Stimulated activated CD8-positive, alpha-beta memory T cell treated with anti-CD3 and anti-CD28 coated beads, Interleukin-2, amount 100 ng/mL, for 1 hour (primary cell): ENCODE measurements at places on chromosomes 3 and 15.

- DNase-seq = no peak
Observed at GRCh38 chr3:53680028-53680427, 166.2 kb downstream of the CHDH start.

DNA sequence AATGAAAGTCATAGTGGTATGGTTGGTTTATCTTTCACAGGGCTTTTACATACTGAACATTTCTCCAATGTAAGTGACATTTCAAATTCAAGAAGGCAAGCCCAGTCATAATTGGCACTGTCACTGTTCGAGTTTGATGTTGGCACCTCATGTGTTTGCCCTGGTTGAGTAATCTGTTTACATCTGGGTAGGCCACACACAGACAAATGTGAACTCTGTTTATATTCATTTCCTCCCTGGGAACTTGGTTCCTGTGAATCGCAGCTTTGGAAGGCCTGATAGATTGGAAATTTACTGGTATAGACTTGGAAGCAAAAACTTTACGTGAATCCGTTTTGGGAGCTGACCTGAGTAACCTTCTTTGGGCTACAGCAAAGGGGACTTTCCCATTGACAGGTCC is 395.2 kb upstream of the AZI2 start:
- no peak for DNase-seq

DNA sequence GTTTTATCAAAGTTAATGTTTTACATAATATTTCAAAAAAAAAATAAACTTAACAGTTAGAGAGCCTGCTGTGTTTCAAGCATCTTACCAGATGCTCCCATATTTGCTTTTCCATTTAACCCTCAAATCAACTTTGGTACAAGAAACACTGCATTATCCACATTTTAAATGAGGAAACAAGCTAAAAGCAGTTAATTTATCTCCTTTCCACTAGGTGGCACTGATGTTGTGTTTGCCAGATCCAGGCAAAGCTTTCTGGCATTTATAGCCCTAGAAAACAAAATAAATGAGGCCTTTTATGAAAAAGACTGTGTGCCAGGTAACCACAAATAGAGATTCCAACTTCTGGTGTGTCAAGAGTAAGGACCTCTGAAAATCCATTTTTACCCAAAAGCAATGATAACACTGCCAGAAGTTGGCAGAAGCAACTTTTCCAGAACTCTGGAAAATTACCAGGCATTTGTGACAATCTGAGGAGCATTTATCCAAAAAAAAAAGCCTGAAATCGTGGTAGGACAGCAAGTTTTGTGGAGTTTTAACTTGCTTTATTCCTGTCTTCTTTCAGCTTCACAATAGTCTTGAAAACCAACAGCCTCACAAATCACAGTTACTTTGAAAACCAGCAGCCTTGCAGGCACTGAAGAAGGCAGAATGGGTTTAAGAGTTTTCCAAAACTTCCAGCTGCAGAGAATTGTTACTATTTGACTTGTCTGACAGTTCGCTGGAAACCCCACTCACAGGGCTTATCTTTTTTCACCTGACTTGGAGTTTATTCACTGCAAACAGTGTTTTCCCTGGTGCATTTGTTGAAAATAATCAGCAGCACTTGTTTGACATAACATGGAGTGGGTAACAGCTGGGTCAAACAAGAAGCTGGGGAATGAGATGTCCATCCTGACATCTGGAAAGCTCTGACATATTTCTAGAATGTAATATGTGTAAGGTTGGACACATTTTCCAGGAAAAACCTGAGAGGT is 9.2 kb downstream of the FAM162A start:
- DNase-seq = no peak

DNA sequence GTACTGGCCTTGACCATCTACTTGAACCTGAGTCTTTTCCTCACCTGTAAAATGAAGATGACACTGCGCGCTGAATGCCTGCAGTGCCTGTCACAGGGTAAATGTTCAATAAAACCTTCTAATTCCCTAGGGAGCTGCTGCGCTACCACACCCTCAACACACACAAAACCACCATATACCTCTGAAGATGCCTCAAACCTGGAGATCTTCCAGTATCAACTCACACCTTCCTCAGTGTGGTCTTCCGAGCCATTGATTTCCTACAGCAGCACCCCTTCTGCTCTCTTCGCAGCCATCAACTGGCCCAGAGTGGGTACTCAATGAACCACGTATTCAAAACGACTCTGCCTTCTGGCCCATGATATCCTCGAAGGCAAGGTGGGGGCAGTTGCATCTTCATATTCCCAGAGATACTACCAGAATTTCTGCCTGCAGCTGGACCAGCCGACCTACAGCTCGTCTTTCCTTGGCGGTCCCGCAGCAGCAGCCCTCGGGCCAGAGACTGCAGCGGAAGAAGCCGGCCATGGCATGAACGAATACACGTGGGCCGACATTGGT is 695 bp downstream of the RPL32 start:
- no peak for DNase-seq

- no peak for DNase-seq
Observed at GRCh38 chr3:10381336-10381735, 60.4 kb upstream of the SEC13 start.

DNA sequence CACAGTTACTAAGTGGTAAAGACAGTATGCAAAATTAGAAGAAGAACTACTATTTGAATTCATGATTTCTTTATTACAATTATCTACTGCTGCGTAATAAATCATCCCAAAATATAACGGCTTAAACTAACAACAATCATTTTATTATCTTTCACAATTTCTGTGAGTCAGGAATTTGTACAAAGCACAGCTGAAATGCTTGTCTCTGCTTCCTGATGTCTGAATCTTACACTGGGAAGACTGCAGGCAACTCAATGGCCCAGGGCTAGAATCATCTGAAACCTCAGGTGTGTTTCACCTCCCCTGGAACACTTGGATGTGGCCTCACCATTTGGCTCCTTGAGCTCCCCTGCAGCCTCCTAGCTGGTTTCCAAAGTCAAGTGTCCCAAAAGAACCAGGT is 145.1 kb downstream of the MAGI1 start:
- DNase-seq = no peak

DNA sequence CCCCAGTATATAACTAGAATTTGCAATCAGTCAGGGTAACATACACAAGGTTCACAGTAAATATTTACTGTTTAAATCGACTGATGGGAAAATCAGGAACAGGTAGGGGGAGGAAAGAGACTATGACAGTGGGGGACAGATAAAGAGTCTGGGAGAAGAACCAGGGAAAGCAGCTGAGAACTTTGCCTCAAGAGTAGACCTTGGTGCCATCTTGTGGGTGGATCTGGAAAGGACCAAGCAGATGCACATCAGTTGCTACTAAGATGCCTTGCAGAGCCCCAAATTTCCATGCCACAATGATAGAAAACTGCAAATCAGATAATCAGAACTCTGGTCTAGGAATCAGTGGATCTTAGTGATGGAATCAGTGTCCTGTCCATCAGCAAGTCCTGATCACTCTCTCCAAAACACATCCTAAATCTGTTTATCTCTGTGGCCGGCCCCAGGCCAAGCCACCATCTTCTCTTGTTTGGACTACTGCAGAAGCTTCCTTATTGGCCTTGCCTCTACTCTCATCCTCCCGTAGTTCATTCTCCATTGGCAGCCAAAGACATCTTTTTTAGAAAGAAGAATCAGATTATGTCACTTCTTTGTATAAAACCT is 62.7 kb downstream of the PDE8A start:
- DNase-seq = no peak

GRCh38 chr3:97957617-97958311 is 14.5 kb downstream of the RIOX2 start:
- DNase-seq = no peak

GRCh38 chr3:167611718-167612117 is 42.0 kb downstream of the WDR49 start:
- no peak for DNase-seq

DNA sequence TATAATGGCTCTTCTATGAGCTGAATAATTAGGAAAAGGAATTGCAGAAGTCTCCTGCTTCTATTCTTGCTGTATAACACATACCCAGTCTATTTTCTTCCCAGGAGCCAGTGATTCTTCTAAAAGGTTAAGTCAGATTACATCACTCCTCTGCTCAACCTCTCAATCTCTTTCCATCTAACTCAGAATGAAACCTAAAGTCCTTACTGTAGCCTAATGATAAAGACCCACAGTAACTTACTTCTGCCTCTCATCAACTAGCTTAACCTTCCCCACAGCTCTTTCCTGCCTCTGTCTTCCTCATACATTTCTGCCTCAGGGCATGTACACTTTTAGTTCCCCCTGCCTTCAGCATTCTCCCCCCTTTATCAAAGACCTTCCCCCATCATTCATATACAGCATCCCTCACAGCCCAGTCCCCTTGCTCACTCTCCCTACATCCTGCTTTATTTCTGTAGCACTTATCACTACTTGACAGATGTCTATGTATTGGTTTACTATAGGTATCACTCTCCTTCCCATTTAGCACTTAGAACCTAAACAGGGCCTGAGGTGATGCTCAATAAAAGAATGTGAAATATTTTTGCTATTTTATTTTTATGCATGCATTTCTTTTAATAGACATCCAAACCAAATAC is 28.5 kb upstream of the CMTM6 start:
- no peak for DNase-seq

DNA sequence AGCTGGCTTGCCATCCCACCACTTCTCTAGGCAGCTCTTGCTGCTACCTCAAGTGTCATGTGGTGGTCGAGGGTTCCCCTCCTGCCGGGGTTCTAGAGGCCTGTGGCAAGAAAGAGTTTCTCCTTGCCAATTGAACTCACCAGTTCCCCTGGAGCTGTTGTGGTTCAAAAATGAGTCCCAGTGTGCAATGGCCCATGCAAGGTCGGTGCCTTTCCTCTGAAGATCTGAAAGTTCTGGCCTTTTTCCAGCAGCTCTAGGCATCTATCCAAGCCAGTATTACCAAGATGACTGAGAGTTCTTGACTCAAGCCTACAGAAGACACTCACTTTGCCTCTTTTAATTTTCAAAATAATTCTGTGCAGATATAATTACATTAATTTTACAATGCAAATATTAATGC is 163.6 kb downstream of the KCNMB2 start:
- DNase-seq = no peak

DNA sequence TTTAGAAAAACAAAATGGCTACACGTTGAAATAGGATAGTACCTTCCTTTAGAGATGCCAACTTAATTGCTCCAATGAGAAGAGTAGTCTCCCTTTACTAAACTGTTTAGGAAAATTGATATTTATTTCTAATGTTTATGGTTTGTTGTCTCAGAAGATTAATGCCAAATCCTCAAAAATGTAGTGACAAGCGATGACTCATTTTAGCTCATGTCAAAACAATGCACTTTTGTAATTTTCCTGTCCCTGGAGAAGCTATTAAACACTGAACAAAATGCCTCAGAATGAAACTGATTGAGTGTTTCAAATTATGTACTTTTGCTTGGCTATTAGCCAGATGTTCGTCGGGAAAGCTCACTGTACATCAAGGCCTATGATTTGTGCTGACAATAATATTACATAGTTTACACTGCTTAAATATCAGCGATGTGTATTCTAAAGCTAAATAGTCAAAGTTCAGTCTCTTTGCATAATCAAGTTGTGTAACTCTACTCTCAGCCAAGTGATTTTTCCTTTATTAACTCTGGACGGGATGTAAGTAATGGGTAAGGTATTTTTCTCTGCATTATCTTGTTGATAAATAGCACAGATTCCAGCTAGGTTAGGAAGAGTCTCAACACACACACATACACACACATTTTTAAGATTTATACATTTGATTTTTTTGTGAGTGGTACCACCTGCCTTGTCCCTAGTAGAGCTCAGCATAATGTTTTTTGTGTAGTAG is 83.7 kb downstream of the CMSS1 start:
- DNase-seq = no peak

GRCh38 chr15:74245342-74245931 is 9.3 kb downstream of the CCDC33 start:
- DNase-seq = no peak

- DNase-seq = no peak
Observed at GRCh38 chr15:50418041-50418583, 6.1 kb upstream of the USP8 start.

DNA sequence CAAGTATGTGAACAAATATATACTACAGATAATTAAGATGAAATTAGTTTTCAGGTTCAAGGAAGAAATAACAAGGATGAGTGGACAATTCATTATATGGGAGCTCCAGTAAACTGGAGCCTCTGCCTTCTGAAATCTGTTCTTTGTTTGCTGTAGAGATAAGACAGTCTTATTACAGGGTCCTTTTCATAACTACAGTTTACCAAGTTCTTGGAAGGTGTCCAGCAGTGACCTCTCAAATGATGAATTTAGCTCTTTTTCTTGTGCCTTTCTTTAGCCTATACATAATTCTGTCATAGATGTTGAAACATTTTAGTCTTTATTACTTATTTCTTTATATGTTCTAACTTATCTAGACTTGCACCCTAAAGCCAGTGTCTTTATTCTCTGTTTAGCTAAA is 89.7 kb upstream of the GBE1 start:
- no peak for DNase-seq

DNA sequence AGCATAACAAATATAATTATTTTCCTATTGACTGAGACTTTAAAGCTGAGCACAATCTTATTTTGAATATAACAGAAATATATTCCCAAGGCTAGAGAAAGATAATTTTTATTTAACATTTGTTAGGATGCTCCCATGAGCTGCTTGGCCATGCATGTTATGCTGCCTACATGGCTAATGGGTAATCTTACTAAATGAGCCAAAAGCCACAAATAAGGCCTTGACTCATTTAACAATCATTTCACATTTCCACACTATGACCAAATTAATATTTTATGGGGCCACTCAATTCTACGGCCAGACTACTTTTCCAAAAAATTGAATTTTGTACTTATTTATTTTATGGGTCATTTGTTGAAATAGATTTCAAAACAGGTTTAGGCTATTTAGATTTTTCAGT is 141.7 kb downstream of the MEIS2 start:
- no peak for DNase-seq

DNA sequence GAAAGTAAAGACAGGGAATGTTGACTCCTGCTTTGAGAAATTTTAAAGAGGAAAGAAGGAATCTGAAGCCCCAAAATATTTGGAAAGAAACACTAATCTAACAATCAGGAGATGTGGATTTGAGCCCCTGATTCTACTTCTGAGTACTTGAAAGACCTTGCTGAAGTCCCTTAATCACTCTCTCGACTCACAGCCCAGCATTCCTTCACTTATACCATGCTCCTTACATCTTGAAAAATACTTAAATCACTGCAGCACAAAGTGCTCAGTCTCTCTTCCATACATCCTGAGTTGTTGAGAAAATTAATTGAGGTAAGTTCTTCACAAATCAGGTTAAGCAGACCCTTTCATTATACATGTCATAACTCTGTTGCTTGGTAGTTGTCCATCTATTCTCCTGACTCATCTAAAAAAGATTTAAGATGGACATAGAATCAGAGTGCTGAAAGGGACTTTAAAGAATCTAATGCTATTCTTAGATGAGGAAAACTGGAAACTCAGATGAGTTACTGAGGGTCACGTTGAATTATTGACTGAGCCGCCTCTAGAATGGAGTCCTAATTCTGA is 72.8 kb upstream of the THSD4 start:
- DNase-seq = no peak
